ENCODE measurements at places on chromosomes 7 and 10.

- DNase-seq: no peak
Measured at GRCh38 chr7:112481833-112482670, 1.3 kb downstream of the LSMEM1 start.

DNA sequence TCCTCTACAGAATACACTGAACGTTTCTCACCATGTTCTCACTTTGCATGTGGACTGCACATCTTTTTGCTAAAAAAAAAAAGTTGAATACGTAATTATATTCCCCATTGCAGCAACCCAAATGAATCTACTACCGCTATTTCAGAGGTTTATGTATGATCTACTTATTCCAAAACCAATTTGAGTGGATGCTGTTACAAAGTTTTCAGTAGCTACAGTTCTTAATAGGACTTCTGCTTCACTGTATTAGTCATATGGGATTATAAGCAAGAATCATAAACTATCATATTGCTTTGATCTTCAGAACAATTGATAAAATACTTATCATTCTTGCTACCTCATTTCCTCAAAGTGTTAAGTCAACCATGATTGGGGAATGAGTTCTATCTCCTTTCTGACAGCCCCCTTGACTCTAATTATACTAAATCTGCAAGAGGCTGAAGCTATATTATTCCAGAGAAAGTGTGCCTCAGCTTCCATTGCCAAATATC lies 257.0 kb downstream of the PARD3 start:
- DNase-seq: no peak

- no peak for DNase-seq
Measured at GRCh38 chr7:127678947-127679346, 27.0 kb downstream of the SND1 start.

GRCh38 chr7:30022991-30023390 lies 3.5 kb downstream of the FKBP14 start:
- no peak for DNase-seq

- no peak for DNase-seq
Measured at GRCh38 chr7:158607563-158607962, 19.9 kb upstream of the PTPRN2 start.
